Left kidney (tissue), 8 donors: ENCODE measurements at places on chromosomes 6 and 20.

GRCh38 chr6:110490110-110490509, 13.7 kb upstream of the SLC22A16 start:
- DNase-seq: no peak

DNA sequence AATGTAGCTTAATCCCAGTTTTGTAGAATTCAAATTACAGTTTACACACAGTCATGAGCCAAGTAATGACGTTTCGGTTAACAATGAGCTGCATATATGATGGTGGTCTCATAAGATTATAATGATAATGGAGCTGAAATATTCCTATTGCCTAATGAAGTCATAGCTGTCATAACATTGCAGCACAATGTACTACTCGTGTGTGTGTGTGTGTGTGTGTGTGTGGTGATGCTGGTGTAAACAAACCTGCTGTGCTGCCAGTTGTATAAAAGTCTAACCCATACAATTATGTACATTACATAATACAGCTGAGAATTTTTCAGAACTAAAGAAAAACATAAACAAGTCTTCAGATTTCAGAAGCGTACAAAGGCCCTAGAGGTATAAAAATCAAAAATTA, 66.7 kb upstream of the ARID1B start:
- DNase-seq: no peak

DNA sequence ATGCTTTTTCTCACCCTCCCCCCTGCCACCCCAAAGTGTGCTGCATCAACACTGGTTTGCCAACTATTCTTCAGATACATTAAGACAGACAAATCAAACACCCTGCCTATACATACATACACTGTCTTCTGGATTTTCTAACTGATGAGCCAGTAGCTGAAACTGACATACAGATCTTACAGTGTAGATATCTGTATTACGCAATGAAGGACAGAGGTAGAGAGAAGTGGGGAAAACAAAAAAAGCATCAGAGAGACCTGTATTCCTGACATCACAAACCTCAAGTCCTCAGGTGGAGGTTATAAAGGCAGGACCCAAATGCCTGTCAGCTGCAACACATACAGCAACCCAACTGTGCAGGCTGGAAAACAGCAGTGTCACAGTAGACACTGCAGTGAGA, 535.4 kb downstream of the HACE1 start:
- no peak for DNase-seq

GRCh38 chr6:32794510-32794909, 22.3 kb downstream of the HLA-DOB start:
- DNase-seq: no peak

DNA sequence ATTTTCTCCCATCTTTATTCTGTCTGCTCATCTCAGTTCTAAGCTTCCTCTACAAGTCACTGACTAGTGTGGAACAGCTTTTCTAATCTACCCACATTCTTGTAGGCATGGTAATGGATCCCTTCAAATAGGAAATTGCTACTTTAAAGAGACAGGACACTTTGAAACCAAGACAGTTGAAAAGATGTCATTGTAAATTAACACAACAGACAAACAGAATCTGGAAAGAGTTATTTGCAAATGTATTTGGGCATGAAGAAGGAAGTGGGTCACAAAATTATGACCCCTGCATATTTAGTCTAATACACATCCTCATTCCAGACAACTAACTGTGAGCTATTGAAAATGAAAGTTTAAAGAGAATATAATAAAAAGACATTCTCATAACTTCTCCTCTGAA, 298.2 kb upstream of the MARCKS start:
- no peak for DNase-seq

- DNase-seq: no peak
These were observed 1.2 kb downstream of the TTLL9 start for GRCh38 chr20:31871618-31871954.

DNA sequence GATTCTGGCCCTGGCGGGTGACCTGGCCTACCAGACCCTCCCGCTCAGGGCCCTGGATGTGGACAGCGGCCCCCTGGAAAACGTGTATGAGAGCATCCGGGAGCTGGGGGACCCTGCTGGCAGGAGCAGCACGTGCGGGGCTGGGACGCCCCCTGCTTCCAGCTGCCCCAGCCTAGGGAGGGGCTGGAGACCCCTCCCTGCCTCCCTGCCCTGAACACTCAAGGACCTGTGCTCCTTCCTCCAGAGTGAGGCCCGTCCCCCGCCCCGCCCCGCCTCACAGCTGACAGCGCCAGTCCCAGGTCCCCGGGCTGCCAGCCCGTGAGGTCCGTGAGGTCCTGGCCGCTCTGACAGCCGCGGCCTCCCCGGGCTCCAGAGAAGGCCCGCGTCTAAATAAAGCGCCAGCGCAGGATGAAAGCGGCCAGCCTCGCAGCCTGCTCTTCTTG, 868 bp upstream of the SLC2A4RG start:
- peak; percentile 38 for DNase-seq

DNA sequence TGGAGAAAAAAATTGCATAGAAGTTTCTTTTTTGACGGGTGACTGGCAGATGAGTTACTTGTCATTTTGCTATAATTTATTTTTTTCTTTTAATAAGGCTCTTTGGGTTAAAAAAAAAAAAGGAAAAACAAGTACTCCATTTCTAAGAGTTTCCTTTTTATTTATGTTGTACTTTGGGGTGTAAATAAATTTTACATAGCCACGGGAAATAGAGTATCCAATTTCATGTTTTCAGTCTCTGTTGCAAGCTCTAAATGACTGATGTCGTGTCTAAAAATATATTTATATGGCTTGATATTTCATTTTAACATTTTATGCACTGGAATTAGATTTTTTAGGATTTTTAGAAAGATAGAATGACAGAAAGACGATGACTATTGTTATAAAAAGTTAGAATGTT, 3.4 kb downstream of the EYA4 start:
- peak; percentile 6 for DNase-seq

DNA sequence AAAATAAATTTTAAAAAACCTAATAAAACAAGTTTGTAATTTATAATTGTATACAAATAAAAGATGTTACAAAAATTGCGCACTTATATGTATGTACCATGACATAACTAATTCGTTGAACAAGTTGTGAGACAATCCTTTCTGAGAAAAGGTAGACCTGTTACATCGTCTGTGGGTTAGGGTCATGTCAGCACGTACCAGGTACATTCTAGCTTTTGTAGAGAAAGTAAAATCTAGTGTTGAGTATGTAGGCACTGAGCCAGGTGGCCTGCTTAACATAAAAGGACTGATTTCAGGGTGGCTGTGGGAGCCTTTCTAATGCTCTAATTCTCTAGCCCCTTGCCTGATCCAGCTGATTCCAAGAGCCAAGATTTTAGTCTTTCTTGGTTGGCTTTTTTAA, 10.4 kb downstream of the RPL7L1 start:
- DNase-seq: no peak

GRCh38 chr20:45038745-45039474, 62.0 kb downstream of the KCNS1 start:
- no peak for DNase-seq

- DNase-seq: no peak
These were observed 85.7 kb downstream of the TMEM170B start for GRCh38 chr6:11623272-11623671.

DNA sequence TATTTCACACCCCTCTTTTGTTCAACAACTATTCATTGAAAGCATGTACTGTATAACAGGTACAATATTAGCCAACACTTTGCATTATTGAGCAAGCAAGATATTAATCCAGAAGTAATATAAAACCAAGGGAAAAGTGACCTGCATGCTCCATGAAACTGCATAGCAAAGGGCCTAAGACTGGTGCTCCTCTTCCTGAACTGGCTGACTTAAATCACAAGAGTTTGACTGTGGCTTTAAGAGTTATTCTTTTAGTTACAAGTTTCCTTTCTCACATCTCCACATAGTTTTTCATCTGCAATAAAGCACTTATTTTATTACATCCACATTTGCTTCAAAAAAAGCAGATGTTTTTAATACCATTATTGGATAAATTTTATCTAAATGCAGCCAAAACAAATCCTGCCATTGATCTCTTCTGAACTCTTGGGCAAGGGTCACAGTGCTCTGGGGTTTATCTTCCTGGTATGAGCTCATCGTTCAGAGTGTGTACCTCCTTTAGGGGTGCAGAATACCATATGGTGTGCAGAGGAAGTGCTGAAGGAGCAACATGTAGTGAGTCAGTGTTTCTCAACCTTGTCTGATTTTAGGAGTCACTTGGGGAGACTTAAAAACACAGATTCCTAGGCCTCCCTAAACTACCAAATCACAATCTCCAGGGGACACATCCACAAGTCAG, 1225.9 kb upstream of the MAP3K7 start:
- DNase-seq: no peak

- DNase-seq: no peak
These were observed 181.1 kb downstream of the REV3L start for GRCh38 chr6:111301946-111302345.

GRCh38 chr6:155291291-155291690, 23.0 kb downstream of the TFB1M start:
- DNase-seq: no peak

DNA sequence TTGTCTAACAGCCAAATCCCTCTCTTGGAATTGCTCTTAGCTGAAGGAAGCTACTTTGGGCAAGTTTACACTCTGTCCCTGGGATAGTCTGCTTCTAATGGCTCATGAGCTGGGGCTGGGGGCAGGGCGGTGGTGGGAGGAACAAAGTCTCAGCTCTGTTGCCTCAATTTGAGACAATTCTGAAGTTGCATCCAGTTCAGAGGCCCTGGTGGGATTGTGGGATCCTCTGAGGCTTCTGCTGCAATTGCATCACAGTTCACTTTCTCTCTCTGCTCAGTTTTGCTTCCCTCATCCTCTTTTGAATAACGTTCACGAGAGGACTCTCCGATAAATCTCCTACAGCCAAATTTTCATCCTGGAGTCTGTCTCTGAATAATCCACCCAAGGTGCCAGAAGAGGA, 440.6 kb upstream of the SLC35B3 start:
- no peak for DNase-seq

DNA sequence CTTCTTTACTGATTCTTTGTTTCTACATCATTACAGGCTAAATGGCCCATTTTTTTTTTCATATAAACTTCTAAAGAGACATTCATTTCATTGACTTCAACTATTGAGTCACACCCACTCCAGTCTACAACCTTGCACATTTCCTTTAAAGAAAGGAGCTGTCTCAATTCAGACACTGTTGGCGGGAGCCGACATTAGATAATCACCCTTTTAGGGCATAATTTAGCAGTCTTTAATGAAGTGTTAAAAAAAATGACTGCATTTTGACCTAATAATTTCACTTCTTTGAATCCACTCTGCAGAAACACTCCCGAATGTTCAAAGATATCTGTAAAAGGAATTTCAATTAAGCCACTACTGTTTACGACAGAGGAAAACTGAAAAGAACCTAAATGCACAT, 1.5 kb downstream of the EPM2A start:
- no peak for DNase-seq

DNA sequence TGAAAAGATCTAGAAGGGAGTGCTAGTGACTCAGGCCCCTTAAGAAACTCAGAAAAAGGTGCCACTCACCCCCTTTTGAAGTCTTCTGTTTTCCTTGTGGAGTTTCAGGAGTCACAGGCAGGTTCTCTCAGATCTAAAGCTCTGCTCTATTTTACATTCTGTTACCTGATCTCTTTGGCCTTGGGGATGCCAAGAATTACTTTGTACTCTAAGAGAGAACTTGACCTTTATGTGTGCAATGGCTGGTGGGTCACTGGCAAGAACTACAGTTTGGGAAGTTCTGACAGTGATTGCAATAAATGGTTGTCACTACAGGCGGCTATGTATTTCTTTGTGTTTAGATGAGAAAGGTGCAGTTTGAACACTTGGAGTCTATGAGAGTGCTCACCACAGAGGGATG, 24.2 kb upstream of the ENPP4 start:
- no peak for DNase-seq

DNA sequence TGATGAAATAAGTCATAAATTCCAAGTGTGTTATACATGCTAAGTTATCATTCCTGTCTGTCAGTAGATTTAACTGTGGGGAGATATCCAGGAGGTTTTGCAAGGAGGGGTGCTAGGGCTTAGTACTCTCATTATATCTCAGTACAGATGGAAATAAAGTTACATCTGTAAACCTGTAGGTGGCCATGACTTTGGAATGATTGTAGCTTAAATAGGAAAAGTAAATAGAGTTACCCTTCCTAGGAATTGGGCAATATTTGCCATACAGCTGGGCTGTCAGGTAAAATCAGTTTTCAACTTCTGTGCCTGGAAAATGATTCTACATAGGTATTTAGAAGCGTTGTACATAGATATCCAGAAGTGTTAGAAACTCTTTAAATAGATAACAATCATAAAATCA, 19.8 kb upstream of the TGM3 start:
- DNase-seq: no peak

DNA sequence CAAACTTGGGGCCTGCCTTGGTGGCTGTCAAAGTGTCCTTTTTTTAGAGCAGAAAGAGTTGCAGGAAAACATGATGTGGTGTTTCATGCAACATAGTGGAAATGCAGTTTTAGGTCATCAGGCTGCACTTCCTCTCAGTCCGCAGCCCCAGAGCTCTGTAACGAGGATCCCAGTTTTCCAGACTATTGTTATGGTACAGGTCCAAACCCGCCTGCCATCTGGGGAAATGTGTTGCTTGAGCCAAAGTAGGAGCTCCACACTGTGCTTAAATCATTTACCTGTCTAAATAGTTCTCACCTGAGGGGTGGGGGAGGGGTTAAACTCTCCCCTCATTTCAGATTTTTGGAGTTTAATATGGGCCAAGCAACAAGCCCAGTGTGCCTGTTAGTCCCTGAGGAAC, 59.8 kb downstream of the GOPC start:
- no peak for DNase-seq

DNA sequence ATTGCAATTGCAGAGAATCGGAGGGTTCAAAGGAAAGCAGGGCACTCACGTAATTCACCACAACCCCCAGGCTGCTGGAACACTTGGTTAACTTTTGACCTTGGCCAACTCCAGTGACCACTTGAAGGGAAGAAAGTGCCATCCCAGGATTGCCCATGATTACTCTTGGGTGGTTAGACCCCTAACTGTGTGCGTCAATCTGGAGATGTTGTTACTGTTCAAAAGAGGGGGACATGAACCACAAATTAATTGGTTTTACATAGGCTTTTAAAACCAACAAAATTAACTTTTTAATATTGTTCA, 50.1 kb upstream of the NCOA3 start:
- DNase-seq: no peak

DNA sequence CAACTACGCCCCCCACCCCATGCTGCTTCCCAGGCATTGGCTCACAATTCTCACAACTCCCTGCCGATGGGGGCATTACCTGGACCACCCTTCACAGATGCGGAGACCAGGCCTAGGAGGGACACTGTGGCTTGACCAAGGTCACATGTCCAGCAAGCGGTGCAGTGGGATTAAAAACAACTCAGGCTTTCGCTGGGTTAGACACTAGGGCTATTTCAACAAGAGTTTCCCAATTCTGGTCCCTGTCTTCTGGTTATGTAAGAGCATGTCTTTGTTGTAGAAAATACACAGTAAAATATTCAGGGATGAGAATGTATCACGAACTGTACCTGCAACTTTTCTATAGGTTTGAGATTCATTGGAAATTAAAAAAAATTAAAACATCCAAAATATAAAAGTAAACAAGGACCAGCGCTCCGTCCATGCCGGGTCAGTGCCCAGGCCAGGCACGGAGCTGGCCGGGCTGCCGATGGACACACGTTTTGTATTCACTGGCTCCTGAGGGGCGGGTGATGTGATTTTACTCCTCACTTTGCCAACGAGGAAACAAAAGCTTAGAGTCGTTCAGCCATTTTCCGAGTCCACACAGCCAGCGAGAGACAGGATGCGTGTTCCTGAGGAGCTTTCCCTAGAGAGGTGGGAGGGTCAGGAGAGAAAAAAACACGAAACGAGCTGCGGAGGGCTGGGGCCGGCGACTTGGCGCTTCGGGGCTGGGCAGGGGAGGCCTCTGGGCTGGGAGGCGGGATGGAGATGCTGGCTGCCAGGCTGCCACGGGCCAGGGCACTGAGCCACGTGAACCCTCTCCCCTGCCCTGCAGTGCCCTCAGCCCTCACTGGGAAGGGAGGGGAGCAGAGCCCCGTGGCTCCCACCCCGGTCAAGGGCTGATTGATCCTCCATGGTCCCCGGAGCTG, 17.1 kb upstream of the VSTM2L start:
- no peak for DNase-seq
